ENCODE measurements at places on chromosomes 11 and 22. TPM values are rescaled to one million over a fixed set of nuclear protein-coding genes. Genes with fewer than 3 reads are reported as not detected.

- no peak for DNase-seq
Measured at GRCh38 chr11:120471994-120472393, 39.6 kb upstream of the GRIK4 start.

DNA sequence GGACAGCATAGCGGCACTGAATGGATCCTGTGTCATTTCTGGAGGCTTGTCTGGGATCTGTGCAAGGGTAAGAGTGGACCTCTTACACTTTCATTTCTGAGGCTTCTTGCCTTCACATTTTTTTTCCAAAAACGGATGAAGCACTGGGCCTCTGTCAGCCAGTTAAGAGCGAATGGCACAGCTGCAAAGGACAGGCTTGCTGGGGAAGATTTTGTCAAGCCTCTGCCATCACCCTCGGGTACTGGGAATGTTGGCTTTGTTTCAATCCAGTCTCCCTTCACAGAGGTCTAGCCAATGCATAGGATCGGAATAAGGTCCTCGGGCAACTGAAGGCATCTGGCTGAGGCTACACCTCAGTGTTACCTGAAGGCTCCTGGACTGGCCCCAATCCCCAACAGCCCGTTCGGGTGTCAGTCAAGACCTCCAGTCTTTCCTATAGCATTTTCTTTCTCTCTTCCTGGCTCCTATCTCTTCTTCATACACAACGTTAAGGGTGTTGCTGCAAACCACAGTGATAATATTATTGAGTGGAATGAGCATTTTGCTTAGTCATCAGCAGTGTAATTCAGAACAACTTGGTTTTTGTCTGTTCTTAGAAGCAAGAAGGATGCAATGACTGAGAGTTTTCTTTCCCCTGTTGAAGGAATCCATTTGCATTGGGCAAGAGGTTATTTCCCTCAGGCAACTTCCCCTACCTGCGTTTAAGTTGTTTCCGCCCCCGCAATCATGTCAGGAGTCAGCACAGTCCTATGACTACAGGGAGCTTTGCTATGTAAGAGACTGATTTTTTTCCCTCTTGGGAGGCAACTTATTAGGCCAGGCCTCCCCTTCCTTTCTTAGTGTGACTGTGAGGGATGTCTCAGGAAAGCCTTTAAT is 22.8 kb downstream of the NPAT start:
- DNase-seq: no peak

- DNase-seq: no peak
Measured at GRCh38 chr11:24509114-24509513, 12.3 kb downstream of the LUZP2 start.

DNA sequence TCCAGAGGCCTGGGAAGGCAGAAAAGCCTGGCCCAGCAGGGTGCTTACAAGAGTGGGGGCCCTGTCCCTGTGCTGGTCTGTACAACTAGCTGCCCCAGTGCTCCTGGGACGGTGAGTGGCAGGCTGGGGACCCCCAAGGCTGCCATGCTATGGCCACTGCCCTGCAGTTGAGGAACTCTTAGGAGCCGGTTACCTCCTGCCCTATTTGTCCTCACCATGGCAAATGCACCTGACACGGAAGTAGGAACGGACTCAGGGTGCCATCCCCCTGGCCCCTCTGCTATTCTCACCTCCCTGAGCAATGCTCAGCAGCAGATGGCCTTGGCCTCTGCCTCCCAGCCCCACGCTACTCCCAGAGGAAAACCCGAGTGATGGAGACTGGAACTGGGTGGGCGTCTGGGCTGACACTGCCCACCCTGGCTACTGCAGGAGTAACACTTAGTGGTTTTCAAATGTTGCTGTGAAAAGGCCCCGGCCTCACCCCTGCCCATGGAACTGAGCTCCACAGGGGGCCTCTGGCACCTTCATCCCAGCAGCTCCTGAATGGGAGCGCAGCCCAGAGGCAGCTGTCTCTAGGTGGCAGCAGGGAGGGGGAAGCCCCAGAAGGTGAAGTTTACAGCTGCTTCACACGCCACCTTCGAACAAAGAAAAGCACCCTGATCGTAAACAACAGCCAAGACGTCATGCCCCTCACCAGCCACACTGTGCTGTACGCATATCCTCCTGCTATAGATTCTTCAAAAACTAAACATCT is 105.3 kb downstream of the CTTN start:
- no peak for DNase-seq

Gene HTR3B
- polyA plus RNA-seq: not detected

Gene LDHAL6A
- 0.37 TPM for polyA plus RNA-seq

Gene MAP6
- polyA plus RNA-seq: not detected

Gene ACRV1
- not detected for polyA plus RNA-seq

Measured in naive thymus-derived CD4-positive, alpha-beta T cell (primary cell).